IPS-NIHi11 (cell line): ENCODE measurements at places on chromosomes 4 and X.

DNA sequence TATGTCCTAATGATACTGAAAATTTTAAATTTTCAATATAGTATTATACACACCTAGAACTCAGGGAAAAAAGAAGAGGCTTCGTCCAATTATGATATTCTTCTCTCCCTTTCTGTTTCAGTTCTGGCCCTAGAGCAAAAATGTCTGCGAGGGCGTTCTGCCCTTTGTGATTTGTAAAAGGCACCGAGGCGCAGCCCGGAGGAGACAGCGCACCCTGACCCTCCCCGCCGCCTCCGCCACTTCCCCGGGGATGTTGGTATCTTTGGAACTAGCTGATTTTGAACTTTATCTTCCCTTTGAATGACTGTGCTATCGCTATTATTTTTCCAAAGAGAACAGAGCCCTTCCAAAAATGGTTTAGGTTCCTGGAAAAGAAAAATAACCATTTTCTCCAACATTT lies 173.2 kb upstream of the FAM9B start:
- DNase-seq: no peak

DNA sequence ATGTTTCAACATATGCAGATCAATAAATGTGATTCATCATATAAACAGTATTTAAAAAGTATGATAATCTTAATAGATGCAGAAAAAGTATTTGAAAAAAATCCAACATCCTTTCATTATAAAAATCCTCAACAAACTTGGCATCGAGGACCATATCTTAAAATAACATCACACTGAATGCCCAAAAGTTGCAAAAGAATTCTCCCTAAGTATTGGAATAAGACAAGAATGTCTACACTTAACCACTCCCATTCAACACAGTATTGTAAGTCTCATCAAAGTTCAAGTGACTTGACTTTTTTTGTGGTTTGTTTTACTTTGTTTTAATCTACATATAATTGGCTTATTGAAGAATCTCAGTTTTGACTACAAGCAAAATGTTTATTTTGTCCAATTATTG lies 779.0 kb upstream of the SLIT2 start:
- DNase-seq: no peak

- DNase-seq: peak; percentile 10
Measured at GRCh38 chrX:80285131-80285773, 135.0 kb upstream of the TENT5D start.

DNA sequence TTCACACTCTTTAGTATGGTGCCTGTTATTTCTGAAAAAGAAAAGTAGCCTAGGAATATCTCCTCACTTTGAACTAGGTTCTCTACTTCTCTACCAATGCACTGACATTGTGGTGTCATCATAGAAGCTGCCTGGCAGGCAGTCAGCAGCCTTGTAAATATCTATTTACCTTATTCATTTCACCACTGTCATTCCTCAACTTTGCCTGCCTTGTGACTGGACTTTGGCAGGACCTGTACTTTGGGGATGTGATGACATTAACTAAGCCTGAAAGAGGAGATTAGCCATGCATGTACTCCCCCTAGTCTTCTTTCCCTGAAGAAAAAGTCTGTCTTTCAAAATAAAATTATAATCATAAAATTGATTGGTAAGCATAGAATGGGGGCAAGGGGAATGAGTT lies 207.2 kb downstream of the ARAP2 start:
- DNase-seq: no peak

- DNase-seq: no peak
Measured at GRCh38 chr4:761086-761485, 55.5 kb downstream of the PCGF3 start.

GRCh38 chr4:22416403-22416802 lies 99.5 kb downstream of the ADGRA3 start:
- DNase-seq: no peak
